ENCODE measurements at places on chromosomes 6 and 20.

DNA sequence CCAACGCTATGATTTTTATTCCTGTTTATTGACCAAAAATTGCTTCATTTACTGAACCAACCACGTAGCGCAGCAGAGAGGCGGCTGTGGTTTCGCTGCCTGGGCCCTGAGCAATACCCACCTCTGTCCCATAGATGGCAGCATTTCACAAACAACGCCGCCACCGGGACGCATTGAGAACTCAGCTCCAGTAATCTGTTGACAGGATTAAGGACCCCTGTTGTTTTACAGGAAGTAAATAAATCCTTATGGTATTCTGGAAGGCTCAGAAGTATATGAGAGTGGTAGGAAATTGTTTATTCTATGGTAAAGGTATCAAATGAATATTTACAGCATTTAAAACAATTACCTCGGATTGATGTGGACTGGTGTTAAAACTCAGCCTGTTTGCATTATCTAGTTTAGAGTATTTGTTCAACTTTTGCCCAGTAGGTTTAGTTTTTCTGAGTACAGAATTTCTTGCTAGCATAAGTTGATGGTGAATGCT, 547.9 kb upstream of the SLC35B3 start:
- H3K27me3 ChIP-seq = no peaks in the 10 kb centered on the region
- H3K4me1 ChIP-seq = peaks cover 7% of the 10 kb centered on the region
- H3K4me3 ChIP-seq = no peak overlapping the region
- DNase-seq = no peak
- no peaks in the 10 kb centered on the region for H3K36me3 ChIP-seq
- H3K27ac ChIP-seq = no peak overlapping the region

DNA sequence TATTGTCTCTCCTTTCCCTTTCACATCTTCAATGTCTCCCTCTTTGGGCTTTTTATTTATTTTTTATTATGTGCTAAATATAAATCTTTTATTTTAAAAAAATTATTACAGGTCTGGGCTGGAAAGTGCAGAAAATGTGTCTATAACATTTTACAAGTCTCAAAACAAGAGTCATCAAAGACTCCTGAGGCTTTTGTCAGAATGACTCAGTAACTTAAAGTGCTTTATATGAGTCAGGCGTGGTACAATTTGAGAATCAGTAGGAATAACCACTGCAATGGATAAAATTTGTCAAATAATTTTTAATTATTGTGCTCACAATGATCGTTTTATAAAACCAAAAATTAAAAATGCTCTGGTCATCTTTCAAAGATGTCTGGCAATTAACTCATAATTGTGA, 193.9 kb downstream of the MMUT start:
- H3K27me3 ChIP-seq = no peaks in the 10 kb centered on the region
- no peak overlapping the region for H3K4me3 ChIP-seq
- no peaks in the 10 kb centered on the region for H3K36me3 ChIP-seq
- H3K27ac ChIP-seq = no peak overlapping the region

- no peaks in the 10 kb centered on the region for H3K27me3 ChIP-seq
- no peak for DNase-seq
- H3K4me1 ChIP-seq = peaks cover 26% of the 10 kb centered on the region
- no peak overlapping the region for H3K27ac ChIP-seq
- H3K36me3 ChIP-seq = peaks cover 20% of the 10 kb centered on the region
Observed at GRCh38 chr20:36824142-36824940, 50.8 kb upstream of the DSN1 start.

DNA sequence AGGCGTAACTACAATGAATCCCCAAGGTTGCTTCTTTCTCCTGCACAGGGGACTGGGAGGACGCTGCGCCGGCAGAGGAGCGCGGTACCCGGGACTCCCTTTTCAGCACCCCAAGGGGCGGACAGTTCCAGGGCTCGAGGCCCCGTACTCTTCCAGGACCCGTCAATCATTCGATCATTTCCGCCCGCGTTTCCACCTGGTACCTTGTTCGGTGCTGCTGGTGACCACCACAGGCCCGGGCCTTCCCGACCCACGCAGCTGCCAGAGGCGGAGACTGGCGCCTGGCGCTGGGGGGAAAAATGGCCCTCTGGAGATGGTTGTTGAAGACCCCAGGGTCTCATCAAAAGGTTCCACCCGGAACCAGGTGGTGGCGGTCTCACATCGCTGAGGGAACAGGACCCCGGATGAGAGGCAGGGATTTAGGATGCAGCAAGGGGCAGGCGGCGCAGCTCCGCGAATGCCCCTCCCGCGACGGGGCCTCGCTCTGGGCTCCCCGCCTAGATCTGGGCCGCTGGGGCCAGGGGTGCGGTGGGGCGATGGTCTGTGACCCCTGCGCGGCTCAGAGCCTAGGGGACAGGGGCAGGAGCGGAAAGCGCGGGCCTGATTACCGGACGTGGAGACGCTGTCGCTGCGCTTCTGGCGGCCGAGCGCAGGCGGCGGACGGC, 744 bp downstream of the VSX1 start:
- no peak for DNase-seq
- H3K27ac ChIP-seq = no peak overlapping the region
- H3K4me1 ChIP-seq = peaks cover 8% of the 10 kb centered on the region

DNA sequence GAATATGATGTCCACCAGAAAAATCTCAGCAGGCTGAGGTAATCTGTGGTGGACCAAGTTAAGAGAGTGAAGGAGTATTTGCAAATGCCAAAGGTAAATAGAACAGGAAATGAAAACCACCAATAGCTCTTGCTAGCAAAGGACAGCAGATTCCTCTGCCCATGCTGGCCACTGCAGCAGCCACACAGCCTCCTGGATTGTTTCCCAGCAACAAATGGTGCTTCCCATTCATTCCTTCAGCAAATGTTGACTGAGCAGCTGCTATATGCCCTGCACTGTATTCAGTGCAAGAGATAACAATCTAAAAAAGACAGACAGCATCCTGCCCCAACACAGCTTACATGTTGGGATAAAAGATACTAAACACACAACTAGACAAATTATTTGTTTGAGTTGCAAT, 11.0 kb downstream of the ROS1 start:
- DNase-seq = no peak
- H3K4me1 ChIP-seq = peaks cover 8% of the 10 kb centered on the region
- H3K4me3 ChIP-seq = no peak overlapping the region

DNA sequence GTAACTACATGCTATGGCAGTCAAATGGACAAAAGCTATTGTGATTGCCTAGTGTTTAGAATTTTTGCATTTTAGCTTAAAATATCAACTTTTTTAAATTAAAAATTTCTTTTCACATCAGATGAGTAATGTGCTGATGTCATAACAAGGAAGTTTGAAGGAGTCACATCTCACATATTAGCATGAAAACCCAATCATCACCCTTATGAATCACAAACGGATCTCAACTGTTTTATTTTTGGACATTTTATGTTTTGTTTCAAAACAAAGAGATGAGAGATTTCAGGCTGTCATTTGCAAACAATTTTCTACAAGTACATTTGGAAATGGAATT, 53.6 kb upstream of the TRERF1 start:
- no peaks in the 10 kb centered on the region for H3K4me1 ChIP-seq
- DNase-seq = no peak
- no peak overlapping the region for H3K27ac ChIP-seq
- no peak overlapping the region for H3K4me3 ChIP-seq
- no peaks in the 10 kb centered on the region for H3K27me3 ChIP-seq
- no peaks in the 10 kb centered on the region for H3K36me3 ChIP-seq
